ENCODE measurements at places on chromosomes 1 and 21.

GRCh38 chr1:188314557-188315137 is 1485.9 kb downstream of the PLA2G4A start:
- no peak for DNase-seq

DNA sequence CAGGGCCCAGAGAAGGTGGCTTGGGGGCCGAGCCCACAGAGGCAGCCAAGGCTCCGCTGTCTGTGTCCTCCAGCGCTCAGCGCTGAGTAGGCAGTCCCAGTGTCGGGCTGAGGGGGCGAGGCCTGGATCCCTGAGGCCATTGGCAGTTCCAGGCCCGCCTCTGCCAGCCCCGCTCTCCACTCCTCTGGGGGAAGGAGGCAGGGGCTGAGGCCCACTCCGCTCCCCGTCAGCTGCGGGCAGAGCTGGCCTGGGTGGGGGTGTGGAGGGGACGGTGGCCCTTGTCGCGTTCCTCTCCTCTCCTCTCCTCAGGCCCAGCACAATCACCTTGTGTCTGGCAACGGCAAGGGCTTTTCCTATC is 132.8 kb downstream of the CASZ1 start:
- no peak for DNase-seq

- DNase-seq: no peak
Measured at GRCh38 chr1:29631361-29631760, 395.0 kb downstream of the PTPRU start.

GRCh38 chr1:7407544-7407895 is 363.6 kb upstream of the VAMP3 start:
- DNase-seq: no peak

GRCh38 chr1:181366910-181367309 is 116.4 kb upstream of the CACNA1E start:
- no peak for DNase-seq

GRCh38 chr1:44553771-44554170 is 120.5 kb downstream of the TMEM53 start:
- DNase-seq: no peak

DNA sequence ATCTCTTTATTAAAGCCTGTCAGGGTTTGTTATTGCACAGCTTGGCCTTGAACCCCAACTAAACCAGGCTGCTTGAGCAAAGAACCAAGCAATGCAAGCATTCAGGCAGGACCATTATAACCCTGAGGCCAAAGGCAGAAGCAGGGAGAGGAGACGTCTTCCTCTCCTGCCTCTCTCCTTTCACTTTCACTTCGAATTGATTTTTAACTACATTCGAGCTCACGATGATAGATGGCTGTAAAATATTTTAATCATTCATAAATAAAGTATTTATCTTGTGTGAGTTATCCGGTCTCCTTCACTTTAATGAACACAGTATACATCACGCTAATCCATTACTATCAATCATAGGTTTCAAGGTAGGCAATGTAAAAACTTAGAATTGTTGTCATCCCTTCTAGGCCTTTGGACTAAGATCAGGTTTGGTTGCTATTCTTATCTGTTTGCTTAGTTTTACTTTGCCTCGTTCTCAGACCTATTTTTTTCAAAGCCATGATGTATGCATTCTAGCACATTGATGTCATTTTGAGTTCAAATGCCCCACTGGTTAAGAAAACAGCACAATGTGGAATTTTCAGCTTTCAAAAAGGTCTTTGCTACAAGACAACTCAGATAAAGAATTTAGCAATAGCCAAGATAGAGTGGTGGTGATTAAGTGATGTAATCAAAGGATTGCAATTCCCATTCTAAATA is 480.2 kb upstream of the RUNX1 start:
- peak; percentile 53 for DNase-seq

- DNase-seq: no peak
Measured at GRCh38 chr1:209218981-209219380, 364.5 kb upstream of the CAMK1G start.

All from GM20000 (cell line).